ENCODE measurements at places on chromosomes 1 and 21.
A peak's percentile ranks its signal among the peaks of the same experiment; 100 is the strongest.

- DNase-seq = no peak
Measured at GRCh38 chr1:172486805-172487454, 43.1 kb upstream of the PIGC start.

- DNase-seq = no peak
Measured at GRCh38 chr1:217712925-217713597, 81.9 kb downstream of the SPATA17 start.

DNA sequence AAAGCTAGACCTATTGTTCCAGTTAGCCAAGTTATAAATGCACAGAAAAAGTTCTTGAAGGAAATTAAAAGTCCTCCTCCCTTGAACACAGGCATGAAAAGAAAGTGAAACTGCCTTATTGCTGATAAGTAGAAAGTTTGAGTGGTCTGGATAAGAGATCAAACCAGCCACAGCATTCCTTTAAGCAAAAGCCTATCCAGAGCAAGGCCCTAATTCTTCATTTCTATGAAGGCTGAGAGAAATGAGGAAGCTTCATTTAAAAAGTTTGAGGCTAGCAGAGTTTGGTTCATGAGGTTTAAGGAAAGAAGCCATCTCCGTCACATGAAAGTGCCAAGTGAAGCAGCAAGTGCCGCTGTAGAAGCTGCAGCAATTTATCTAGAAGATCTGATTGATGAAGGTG, 2.7 kb upstream of the SSX2IP start:
- no peak for DNase-seq

- DNase-seq = no peak
Measured at GRCh38 chr1:29322861-29323585, 86.7 kb downstream of the PTPRU start.

GRCh38 chr1:170768929-170769328, 105.0 kb downstream of the PRRX1 start:
- DNase-seq = no peak

- DNase-seq = peak; percentile 32
Measured at GRCh38 chr1:243244432-243244841, 10.6 kb downstream of the CEP170 start.

Measured in GM06990 (cell line).